Smooth muscle cell of the pulmonary artery (primary cell): ENCODE measurements at places on chromosomes 4 and X. TPM values are rescaled to one million over a fixed set of nuclear protein-coding genes. Genes with fewer than 3 reads are reported as not detected.

Gene ERVMER34-1
- total RNA-seq, result not detected in 2 replicates

Gene PAGE1
- total RNA-seq, result not detected in 2 replicates

Gene TMSB15A
- total RNA-seq, result 0.73 and 2.5 TPM in 2 replicates

Gene BRS3
- total RNA-seq, result not detected in 2 replicates

Gene PRDM5
- total RNA-seq, result 8.2 and 10.1 TPM in 2 replicates

Gene TRIM61
- 0.99 and 3.0 TPM in 2 replicates for total RNA-seq

Gene AFF2
- 0.07 and 0.26 TPM in 2 replicates for total RNA-seq

Gene PABPC4L
- total RNA-seq, result 0.26 and 0.30 TPM in 2 replicates

Gene TEX11
- not detected in 2 replicates for total RNA-seq

Gene ADAMTS3
- total RNA-seq, result 3.8 and 5.0 TPM in 2 replicates

Gene SPIN2A
- 0.53 and 0.85 TPM in 2 replicates for total RNA-seq

Gene FOXP3
- 0.07 and 0.13 TPM in 2 replicates for total RNA-seq

Gene MAGEA2
- not detected in 2 replicates for total RNA-seq

Gene STPG2
- total RNA-seq, result 0.10 TPM in 1 of 2 replicates, not detected in the other

Gene NALF2
- total RNA-seq, result not detected in 2 replicates

Gene YTHDC1
- 30.4 and 31.6 TPM in 2 replicates for total RNA-seq

Gene TDO2
- total RNA-seq, result 0.39 and 0.86 TPM in 2 replicates

Gene TBC1D25
- total RNA-seq, result 9.8 and 11.5 TPM in 2 replicates

Gene IL13RA2
- 102 and 123 TPM in 2 replicates for total RNA-seq

Gene SHISA3
- total RNA-seq, result 12.9 and 16.5 TPM in 2 replicates

Gene ITM2A
- 0.72 TPM in 1 of 2 replicates, not detected in the other for total RNA-seq

Gene CCDC120
- total RNA-seq, result 0.98 and 1.3 TPM in 2 replicates

Gene TLR3
- total RNA-seq, result 3.1 and 8.1 TPM in 2 replicates

Gene MAGEB1
- not detected in 2 replicates for total RNA-seq

Gene NAP1L5
- total RNA-seq, result 7.8 and 9.1 TPM in 2 replicates

Gene MAGEB17
- total RNA-seq, result not detected in 2 replicates

Gene FGFR3
- total RNA-seq, result 0.20 and 0.59 TPM in 2 replicates

Gene MAGEA4
- total RNA-seq, result not detected in 2 replicates

Gene XAGE1B
- total RNA-seq, result not detected in 2 replicates

Gene CSAG1
- not detected in 2 replicates for total RNA-seq

Gene UGT2B28
- not detected in 2 replicates for total RNA-seq

Gene KDR
- 7.1 and 13.3 TPM in 2 replicates for total RNA-seq

Gene RENBP
- total RNA-seq, result 7.6 and 8.9 TPM in 2 replicates

Gene TBC1D9
- 43.7 and 45.7 TPM in 2 replicates for total RNA-seq
